ENCODE measurements at places on chromosomes 11 and 22.

- DNase-seq = no peak
These were observed 44.5 kb downstream of the CELF1 start for GRCh38 chr11:47508240-47508957.

- DNase-seq = no peak
These were observed 91.3 kb downstream of the BDNF start for GRCh38 chr11:27608951-27609350.

- no peak for DNase-seq
These were observed 27.1 kb downstream of the TIMP3 start for GRCh38 chr22:32828561-32828960.

DNA sequence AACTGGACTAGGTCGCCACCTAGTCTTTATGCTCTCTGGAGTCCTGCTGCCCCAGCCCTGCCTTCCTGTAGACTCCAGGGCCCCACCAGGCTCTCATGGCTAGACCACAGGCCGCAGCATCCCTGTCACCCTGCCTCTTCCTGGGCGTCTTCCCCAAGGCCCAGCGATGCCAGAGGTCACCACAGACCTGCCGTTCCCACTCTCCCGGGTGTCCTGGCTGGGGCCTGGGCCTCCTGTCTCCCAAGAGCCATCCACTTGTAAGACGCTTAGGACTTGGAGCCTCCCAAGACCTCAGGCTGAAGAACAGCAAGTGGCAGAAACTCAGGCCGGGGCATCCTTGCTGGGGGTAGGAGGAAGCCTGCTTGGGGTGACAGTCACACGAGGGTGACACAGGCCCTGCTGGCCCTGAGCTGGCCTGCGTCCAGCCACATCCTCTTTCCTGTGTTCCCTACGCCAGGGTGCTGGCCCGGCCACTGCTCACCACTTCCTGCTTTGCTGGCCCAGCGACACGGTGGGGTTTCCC lies 2.0 kb upstream of the TCIRG1 start:
- DNase-seq = no peak

GRCh38 chr22:17281026-17281425 lies 61.8 kb upstream of the ADA2 start:
- no peak for DNase-seq

GRCh38 chr11:118343248-118343647 lies 743 bp upstream of the CD3D start:
- no peak for DNase-seq

- DNase-seq = no peak
These were observed 63.5 kb upstream of the DRD2 start for GRCh38 chr11:113538451-113539412.

DNA sequence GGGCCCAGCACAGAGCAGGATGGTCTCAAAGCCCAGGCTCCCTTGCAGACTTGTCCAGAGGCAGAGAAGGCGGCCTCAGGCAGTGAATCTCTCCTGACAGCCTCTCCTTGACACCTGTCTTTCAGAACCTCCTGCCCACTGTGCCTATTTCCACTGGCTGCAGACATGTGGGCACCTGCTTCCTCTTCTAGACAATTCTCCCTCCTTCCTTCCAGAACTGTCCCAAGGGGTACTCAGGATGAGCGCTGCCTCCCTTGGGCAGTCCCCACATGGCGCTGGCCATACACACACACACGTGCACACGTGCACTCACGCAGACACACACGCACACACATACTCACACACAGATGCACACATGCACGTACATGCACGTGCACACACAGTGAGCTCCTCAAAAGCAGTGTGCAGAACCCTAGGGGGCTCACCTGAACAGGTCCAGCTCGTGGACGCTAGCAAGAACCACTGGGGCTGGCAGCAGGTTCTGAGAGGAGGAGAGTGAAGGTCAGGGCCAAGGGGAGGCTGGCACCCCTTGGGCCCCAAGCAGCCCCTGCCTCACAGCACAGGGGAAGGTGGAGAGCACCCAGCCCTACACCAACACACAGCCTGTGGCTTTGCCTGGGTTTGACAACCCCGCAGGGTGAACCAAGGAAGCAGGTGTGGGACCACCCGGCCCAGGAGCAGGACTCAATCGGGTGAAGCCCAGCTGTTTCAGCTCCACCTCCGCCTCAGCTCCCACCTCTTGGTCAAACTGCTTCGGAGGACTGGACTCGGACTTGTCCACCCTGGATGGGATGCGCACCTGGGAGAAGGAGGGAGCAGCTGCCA lies 8.1 kb upstream of the PLXNB2 start:
- no peak for DNase-seq

DNA sequence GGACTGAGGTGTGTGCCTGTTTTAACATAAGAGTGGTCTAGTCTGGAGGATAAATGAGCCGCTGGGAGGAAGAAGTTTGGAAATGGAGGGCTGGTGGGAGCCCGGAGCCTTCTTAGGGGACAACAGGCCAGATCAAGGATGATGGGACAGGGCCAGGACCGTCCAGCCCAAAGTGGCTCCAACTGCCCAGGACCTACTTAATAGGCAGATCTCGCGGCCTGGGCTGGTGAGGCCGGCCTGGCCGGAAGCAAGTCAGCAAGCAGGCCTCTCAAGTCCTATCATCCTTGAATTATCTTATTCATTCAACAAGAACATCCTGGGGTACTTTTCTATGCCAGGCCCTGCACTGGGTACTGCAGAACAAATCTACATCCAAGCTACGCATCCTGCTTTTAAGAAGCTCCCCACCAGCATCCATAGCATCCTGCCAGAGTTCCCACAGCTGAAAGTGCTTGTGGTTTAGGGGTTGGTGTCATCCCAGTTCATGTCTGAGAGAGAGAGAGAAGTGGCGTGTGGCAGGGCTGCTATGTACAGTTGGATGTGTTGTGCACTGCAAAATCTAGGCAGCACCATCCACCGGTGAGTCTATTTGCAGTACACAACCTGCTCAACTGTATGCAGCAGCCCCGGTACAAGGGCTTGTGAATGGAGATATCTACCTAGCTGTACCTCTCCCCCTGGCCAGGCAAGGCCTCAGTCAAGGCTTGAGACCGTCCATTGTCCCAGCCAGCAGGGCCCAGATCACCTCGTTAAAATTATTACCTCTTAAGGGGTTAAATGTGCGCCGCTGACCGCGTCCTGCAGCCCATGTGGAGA lies 82.1 kb downstream of the FBLN1 start:
- DNase-seq = no peak

GRCh38 chr11:59755701-59756557 lies 753 bp downstream of the STX3 start:
- DNase-seq = peak; percentile 84

GRCh38 chr11:108069947-108070346 lies 51.4 kb upstream of the ACAT1 start:
- DNase-seq = peak; percentile 36

- no peak for DNase-seq
These were observed 164.6 kb downstream of the ETS1 start for GRCh38 chr11:128422576-128423370.

GRCh38 chr11:28697920-28698827 lies 590.0 kb downstream of the METTL15 start:
- DNase-seq = peak; percentile 34

DNA sequence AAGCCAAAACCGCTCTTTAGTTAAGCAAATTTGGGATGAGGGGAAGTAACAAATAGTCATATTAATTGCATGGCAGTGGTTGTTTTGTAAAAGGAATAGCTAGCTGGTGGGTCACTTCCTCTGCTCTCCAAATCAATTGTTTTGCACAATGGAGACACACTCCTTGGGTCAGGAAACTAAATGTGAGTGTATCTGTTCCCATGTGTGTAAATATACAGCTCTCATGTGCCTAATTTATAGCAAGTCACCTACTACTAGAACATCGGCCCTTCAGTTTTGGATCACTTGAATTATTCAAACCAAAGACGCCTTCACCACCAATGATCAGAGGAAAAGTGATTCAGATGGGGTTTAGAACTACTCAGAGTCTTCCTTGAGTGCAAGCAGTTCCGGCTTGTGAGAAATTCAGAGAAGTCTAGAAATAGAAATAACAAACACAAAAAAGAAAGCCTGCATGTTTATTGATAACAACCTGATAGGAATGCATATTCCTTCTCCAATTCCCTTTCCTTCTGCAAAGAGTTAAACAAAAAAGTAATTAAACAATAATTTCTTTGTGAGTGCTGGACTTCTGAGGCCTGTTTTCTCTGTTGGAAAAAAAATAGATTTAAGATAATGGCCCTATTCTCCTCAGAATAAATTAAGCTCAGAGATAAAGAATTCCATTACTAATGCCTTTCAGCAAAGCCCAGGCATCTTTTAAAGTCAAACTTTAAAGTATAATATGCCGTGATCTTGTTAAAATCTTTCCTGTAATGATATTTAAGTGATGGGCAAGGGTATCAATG lies 100.4 kb downstream of the KIRREL3 start:
- DNase-seq = no peak

GRCh38 chr22:37121887-37122591 lies 12.5 kb upstream of the TMPRSS6 start:
- DNase-seq = no peak

DNA sequence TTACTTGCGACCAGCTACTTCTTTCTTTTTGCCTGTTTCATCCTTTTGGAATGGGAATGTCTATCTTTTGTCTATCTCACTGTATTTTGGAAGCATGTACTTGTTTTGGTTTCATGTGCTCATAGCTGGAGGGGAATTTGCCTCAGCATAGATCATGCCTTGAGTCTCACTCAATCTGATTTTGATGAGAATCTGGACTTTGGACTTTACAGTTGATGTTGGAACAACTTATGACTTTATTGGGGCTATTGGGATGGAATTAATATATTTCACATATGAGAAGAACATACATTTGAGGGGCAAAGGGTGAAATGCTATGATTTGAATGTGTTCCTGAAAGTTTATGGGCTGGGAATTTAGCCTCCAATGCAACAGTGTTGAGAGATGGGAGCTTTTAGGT lies 206.2 kb upstream of the DDI1 start:
- no peak for DNase-seq

- no peak for DNase-seq
These were observed 59.5 kb upstream of the PSMA1 start for GRCh38 chr11:14579646-14580045.

DNA sequence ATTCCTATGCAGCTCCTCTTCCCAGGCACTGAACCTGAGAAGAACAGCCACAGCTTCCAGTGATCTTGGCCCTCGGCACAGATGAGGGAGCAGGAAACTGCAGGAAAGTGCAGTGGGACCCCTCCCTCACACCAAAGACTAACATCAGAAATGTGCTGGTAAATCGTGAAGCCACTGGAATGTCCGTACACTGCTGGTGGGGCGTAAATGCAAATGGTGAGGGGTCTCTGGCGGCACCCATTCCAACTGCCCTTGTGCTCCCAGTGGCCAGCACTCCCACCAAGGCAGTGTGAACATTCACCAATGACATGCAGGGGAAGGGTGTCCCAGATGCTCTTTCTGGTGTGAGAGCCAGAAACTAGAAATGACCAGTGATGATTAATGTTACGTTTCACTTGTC lies 574.0 kb downstream of the BRD1 start:
- DNase-seq = no peak

DNA sequence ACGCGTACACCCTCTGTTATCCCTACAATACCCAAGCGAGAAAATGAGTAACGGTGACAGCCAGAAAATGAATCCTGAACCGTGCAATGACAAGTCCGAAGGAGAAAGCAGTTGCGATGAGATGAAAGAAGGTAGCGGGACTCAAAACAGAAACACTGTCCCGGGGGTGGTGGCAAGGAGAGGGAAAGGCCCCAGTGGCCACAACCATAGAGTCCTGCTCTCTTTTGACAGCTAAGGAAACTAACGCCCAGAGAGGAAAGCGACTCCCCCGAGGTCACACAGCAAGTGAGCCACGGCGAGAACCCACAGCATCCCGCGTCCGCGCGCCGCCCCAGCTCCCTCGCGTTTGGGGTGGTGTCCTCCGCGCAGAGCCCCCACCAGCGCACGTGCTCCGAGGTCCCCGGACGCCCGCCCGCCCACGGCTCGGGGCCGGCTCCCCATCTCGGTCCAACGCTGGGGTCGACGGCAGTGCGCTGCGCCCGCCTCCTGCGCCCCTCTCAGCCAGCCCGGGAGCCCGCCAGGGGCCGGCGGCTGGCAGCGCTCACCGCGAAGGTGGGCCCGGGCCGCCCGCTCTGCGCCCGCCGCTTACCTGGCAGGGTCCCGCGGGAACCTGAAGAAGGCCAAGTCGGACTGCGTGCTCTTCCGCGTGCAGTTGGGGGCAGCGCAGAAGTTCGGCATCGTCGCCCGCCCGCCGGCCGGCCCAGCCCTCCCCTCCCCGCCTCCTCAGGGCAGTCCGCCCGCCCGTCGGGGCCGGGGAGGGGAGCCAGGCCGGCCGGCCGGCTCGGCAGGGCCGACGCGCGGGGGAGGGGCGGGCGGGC lies 564 bp downstream of the THAP12 start:
- DNase-seq = peak; percentile 37

- DNase-seq = no peak
These were observed 314.7 kb upstream of the SORL1-AS1 start for GRCh38 chr11:121767433-121767832.

GRCh38 chr22:23365524-23365923 lies 185.2 kb downstream of the BCR start:
- no peak for DNase-seq

GRCh38 chr11:35683728-35684339 lies 21.3 kb downstream of the TRIM44 start:
- no peak for DNase-seq

DNA sequence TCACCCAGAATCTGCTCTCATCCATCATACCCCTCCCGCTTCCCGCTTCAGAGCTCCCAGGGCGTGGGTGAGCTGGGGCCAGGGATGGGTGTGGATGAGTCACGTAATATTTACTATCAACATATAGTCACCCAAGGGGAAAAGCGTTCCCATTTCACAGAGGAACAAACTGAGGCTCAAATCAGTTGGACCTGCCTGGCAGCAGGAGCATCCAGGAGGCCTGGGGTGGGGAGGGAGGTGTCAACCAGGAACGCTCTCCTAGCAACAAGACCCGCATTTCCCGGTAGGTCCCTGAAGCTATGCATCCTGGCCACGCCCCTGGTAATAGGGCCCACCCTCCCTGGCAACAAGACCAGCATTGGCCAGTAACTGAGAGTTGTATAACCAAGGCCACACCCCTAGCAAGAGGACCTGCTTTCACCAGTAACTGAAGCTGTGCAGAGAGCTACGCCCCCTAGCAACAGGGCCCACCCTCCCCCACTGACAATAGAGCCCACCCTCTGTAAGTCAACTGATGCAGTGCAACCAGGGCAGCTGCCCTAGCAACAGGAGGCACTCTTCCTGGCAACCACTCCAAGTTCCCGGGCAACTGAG lies 32.7 kb upstream of the TXNRD2 start:
- DNase-seq = peak; percentile 80
